ENCODE measurements at places on chromosomes 2 and 18.
A peak's percentile ranks its signal among the peaks of the same experiment; 100 is the strongest.

GRCh38 chr2:218291318-218292047 is 820 bp downstream of the TMBIM1 start:
- DNase-seq: no peak

DNA sequence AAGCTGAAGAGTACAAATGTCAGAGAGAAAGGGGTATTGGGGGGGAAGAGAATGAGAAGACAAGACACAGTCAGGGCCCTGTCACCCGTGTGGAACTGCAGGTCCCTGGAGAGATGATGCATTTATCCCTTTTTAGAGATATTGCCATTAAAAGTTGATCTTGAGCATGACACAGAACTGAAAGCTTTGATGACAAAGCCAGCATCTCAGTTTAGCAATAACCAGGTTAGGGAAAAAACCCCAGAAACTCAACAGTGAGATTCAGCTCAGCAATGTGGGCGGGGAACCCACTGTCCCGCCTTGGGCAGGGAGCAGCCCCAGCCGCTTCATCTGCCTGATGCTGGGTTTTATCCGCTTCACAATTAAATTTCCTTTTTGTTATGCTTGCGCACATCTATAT is 181.1 kb downstream of the NEDD4L start:
- DNase-seq: no peak

- DNase-seq: no peak
Measured at GRCh38 chr2:179233626-179234430, 30.8 kb downstream of the SESTD1 start.

- peak; percentile 35 for DNase-seq
Measured at GRCh38 chr2:143513081-143513480, 383.9 kb downstream of the ARHGAP15 start.

GRCh38 chr2:58101500-58101899 is 54.9 kb downstream of the VRK2 start:
- no peak for DNase-seq

- no peak for DNase-seq
Measured at GRCh38 chr2:213455316-213456008, 171.2 kb downstream of the SPAG16 start.

DNA sequence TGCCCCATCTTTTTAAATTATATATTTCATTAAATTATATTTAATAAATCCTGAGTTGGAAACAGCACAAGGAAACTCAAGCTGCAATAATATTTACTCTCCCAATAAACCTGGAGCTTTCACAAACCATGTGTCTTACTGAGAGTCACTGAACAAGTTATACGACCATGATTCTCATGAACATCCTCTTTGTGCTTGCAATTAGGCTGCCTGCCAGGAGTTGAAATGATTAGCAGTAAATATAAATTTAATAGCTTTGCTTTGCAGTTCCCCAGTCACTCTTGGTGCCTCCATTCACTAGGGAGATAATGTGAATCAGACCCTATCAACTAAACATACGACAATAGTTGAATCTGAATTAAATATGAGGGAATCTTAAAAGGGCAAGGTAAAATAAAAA is 905.1 kb downstream of the NRXN1 start:
- no peak for DNase-seq

GRCh38 chr2:74910245-74910644 is 48.2 kb upstream of the POLE4 start:
- DNase-seq: no peak

DNA sequence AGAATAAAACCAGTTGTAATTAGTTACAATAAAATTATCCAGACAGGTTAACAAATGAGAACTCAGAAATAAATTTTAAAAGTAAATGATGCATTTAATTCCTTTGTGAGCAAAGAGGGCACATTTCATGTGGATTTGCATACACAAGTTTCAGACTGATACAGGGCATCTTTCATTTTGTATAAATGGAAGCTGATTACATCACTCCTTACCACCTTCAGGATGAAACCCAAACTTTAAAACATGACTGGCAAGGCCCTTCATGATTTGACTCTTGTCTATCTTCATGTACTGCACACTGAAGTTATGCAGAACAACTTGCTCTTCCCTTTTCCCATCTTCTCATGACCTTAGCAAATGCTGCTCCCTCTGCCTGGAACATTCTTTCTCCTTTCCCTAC is 26.9 kb downstream of the EFEMP1 start:
- DNase-seq: no peak

- peak; percentile 62 for DNase-seq
Measured at GRCh38 chr2:154623819-154624218, 74.7 kb upstream of the KCNJ3 start.

GRCh38 chr2:168706806-168707205 is 95.6 kb upstream of the NOSTRIN start:
- no peak for DNase-seq

DNA sequence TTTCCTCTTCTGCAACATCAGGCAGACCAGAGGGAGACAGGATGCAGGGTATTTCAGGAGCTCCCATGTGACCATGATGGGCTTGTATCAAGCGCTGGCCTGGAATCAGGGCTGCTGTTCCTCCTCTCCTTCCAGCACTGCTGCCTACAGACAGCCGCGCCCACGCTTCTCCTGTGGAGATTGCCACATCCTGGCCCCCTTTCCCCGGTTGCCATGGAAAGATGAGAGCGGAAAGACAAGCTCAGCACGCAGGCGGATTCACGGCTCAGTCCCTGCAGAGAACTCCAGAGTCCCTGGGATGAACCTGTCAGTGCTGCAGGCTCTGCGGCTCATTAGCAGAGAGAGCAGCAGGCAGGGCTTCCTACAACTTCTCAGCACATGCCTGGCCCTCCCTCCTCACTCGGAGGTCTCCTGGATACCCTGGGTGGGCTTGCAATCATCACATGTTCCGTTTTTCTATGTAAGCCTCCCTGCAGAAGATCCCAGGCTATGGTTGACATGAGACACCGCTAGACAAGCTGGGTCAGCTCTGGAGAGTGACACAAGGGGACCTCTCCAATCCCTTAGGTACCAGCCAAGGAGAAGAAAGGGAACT is 497.8 kb upstream of the MYT1L start:
- DNase-seq: no peak

DNA sequence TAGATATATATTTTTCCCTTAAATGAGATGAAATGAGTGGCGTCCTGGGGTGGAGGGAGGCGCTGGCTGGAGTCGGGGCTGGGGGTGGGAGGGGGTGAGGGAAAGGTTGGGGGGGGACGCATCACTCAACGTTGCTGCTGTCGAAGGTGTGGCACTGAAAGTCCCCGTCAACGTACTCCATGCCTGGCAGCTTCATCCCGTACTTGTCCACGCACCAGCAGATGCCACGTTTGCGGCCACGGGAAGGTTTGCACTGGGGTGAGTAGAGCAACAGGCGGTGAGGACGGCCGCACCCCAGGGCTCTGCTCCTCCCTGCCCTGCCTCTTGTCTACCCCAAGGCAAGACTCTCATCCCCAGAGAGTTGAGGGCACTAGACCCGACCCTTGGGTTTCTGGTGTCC is 18.7 kb downstream of the IGFBP5 start:
- DNase-seq: no peak

DNA sequence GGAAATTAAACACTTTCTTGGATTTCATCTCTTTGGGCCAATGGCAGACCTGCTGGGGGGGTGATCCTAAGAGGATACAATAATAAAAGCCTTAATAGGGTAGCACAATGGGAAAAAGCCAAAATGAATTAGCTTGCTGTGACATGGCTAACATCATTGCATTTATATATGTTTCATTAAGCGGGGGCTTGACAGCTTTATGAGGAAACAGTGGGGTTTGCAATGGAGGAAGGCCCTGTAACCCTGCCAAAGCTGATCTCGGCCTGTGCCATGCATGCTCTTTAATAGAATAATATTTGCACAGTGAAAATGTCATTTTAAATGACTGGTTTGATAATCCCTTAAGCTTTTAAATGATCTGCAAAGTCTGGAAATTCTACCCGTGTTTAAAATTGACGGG is 291.5 kb downstream of the SLC4A3 start:
- no peak for DNase-seq

DNA sequence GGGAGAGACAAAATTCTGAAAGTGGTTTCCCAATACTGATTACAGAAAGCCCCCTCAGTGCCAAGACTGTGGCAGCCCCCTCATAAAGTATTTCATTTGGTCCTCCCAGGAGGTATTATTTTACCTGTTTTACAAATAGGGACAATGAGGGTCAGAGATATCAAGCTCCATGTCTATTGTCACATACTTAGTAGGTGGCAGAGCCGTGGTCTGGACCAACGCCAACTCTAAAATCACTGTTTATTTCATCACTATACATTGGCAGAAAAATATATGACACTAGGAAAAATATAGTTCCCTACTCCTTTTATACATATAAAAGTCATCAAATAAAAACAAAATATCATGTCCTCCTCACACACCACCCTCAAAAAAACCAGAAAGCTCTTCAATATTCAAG is 68.6 kb downstream of the DHRS9 start:
- DNase-seq: no peak

DNA sequence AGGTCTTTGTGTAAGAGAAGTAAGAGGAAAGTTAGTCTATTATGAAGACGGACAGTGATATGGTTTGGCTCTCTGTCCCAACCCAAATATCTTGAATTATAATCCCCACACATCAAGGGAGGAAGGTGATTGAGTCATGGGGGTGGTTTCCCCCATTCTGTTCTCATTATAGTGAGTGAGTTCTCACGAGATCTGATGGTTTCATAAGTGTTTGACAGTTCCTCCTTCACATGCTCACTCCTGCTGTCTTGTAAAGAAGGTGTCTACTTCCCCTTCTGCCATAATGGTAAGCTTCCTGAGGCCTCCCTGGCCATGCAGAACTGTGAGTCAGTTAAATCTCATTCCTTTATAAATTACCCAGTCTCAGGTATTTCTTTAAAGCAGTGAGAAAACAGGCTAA is 67.6 kb downstream of the NEURL3 start:
- no peak for DNase-seq

- DNase-seq: no peak
Measured at GRCh38 chr2:223649554-223650533, 47.7 kb upstream of the SCG2 start.

- no peak for DNase-seq
Measured at GRCh38 chr2:145359561-145359960, 839.6 kb upstream of the ZEB2 start.

DNA sequence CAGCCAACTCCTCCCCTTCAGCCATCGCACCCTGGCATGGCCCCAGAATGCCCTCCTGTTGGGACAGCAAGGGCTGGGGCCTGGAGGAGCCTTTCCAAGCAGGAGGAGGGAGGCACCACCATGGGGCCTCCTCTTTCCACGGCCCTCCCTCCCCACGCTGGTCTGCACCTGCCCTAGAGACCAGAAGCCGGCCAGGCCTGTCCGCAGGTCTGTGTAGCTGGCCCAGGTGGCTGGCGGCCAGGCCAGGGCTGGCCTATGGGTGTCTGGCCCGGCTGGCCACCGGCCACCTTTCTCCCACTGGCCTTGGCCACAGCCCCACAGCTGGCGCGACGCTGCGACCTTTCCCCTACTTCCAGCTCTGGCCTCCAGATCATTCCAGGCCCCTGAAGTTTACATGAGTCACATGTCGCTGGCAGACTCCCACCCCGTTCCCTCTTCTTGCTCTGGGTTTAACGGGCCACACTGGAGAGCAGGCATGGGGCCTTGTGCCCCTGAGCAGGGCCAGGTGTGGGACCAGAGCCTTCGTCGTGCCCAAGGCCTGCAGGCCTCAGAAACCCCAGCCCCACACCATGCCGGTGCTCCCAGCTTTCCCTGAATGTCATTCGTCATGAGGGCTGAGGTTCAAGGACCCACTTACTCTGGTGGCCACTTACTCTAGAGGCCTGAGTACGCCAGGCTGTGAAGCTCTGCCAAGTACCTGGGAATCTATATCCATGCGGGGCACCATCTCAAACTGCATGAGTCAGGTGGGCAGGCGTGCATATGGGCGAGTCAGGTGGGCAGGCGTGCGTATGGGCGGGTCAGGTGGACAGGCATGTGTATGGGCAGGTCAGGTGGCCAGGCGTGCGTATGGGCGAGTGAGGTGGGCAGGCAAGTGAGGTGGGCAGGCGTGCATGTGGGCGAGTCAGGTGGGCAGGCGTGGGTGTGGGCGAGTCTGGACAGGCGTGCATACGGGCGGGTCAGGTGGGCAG is 33.3 kb upstream of the KLF11 start:
- DNase-seq: no peak

- DNase-seq: no peak
Measured at GRCh38 chr2:144459937-144460336, 60.0 kb downstream of the ZEB2 start.

DNA sequence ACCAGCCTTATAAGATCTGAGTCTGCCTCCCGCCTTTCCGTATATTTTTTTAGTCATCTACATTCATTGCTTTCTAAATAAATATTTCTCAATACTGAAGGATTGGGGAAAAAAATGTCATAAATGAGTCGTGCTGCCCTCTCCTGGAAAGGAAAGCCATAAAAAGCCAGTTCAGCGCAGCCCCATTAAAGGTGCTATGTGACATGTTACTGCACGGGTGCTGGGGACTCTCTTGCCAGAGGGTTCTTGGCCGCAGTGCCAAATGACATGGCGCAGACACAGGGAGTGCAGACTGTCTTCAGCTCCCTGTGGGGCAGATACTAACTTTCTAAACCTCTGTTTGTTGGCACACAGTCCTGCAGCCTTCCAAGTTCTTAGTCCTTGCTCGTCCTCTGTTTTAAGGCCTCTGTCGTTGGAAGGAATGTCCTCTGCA is 53.7 kb upstream of the MAP3K20 start:
- DNase-seq: no peak

DNA sequence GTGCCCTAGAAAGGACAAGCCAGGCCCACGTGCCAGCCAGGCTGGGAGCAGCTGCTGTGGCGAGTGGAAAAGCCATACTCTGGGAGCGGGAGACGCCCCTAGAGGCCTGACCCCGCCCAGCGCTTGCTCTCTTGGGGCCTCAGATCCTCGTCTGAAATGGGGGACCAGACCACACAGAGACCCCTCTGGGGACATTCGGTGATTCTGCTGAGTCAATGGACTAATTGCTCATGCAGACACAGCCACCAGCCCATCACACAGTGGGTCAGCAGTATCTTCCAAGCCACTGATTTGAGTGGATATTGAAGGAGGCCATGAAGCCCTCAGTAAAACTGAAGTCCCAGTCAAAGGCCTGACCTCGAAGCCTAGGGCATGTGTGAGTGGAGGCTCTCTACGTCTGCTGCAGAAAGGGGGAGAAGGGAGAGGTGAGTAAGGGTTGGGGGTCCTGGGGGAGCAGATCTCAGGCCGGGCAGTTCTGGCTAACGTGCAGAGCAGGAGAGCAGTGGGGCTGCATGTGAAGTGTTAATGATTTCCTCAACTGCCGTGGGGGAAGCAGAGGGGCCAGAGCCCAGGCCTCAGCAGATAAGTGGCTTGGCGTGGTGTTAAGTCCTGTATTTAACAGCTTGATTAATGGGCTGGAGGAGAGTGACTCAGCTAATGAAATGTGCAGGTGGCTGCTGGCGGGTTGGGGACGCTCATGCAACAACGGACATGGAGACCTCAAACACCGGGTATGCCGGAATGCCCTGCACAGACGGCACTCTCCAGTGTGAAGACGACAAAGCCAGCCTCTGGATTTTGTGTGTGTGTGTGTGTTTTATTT is 104.4 kb upstream of the TWIST2 start:
- DNase-seq: peak; percentile 68

DNA sequence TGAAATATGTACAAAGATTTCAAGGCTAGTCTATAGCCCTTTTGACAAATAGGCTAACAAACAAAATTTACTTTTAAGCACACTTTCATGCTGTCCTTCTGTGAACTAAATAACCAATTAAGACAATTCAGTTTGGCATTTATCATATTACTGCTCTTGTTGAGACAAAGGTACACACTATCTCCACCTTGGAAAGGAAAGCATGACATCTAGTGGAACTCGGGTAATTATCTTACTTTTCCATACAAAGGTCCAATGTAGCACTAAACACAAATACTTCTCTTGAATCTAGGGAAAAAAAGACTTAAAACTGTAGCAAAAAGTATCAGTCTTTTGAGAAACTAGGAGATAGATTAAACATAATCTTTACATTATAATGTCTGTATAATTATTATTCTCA is 125.0 kb upstream of the CD226 start:
- peak; percentile 34 for DNase-seq

GRCh38 chr2:96205888-96206287 is 2.7 kb downstream of the STARD7 start:
- no peak for DNase-seq
